ENCODE measurements at places on chromosomes 1 and 21.

- DNase-seq: no peak
These were observed 133.0 kb downstream of the ITSN1 start for GRCh38 chr21:33775100-33775828.

- no peak for DNase-seq
These were observed 109.2 kb downstream of the HMCN1 start for GRCh38 chr1:185843297-185843869.

DNA sequence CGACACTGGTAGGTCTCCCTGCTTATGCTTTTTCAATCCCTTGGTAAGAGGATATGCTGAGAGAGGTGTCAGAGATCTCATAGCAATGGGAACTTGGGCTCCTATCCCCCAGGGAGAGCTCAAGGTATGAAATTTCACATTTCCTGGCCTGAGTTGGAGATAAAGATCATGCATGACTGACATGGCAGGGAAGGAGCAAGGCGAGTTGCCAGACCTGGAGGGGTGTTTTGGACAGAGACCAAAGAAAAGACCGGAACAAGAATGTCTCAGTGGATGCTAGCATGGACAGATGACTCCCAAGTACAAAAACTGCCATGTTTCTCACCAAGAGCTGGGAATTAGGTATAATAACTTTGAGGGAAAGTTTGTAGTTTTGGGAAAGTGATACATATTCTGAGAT is 334.1 kb upstream of the B3GALT2 start:
- no peak for DNase-seq

DNA sequence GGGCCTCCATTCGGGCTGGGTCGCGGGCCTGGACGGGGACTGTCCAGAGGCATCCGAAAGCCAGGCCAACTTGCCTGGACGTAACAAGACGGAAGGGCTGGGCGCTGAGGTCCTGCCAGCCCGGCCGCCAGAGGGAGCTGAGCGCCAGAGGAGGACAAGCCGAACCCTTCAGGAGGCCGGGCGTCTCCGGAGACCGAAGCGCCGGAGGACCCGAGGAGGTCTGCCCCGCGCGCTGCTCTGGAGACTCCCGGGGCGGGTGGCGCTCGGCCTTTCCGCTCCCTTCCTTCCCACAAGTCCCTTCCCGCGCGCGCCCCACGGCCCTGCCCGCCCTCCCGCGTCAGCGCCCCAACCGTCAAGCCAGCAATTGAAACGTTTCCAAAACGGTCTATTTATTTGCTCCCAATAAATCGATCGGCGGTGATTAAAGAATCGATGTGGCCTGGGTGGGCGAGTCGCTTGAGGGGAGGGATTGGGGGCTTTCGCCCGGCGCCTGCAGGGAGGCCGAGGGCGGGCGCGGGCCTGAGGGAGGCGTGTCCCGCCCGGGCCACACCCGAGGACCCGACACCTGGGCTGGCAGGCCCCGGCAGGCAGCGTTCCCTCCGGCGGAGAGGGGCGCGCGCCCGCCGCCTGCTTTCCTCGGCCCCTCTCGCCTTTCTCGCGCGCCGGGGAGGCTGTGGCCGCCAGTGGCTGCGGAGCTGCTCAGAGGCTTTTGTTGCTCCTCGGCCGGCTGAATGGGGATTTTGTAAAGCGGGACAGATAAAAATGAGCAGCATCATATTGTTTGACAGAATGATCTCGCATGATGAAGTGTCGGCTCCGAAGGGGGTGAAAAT is 5.2 kb upstream of the FOXD3 start:
- DNase-seq: peak; percentile 79

DNA sequence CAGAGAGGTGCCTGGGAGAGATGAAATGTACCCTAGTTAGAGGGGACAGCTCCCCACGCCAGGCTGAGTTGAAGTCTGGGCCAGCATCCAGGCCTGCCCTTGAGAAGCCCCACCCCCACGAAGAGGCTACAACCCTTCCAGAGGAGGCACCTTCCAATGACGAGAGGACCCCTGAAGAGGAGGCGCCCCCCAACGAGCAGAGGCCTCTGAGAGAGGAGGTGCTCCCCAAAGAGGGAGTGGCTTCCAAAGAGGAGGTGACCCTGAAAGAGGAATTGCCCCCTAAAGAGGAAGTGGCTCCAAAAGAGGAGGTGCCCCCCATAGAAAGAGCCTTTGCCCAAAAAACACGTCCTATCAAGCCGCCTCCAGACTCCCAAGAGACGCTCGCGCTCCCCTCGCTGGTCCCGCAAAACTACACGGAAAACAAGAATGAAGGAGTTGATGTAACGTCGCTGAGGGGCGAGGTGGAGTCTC is 3.1 kb downstream of the EVA1B start:
- DNase-seq: no peak

- DNase-seq: peak; percentile 20
These were observed 16.2 kb downstream of the CHRNB2 start for GRCh38 chr1:154583773-154584172.

DNA sequence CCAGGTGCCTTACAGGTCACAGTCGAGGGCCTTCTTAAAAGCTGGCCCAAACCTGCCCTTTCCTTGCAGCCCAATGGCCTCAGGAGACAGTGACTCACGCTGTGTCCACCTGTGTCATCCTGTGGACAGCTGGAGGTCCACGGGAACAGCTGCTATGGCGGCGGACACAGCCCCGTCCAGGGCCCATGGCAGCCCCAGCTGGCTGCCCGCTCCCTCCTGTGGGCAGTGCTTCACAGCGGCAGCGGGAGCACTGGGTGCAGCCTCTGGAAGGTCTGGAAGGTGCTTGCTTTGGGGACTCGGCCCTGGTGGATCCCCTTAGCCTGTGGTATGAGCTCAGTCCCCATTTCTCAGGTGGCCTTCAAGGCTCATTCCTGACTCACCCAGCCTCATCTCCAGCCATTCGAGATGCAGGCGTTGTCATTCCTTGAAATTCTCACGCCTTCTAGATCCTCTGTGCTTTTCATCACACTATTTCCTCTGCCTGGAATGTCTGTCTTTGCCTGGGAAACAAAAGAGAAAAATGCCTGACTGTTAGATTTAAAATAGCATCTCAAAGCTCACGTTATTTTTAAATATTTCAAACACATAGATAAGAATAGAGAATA is 86.8 kb downstream of the KIF26B start:
- DNase-seq: no peak

DNA sequence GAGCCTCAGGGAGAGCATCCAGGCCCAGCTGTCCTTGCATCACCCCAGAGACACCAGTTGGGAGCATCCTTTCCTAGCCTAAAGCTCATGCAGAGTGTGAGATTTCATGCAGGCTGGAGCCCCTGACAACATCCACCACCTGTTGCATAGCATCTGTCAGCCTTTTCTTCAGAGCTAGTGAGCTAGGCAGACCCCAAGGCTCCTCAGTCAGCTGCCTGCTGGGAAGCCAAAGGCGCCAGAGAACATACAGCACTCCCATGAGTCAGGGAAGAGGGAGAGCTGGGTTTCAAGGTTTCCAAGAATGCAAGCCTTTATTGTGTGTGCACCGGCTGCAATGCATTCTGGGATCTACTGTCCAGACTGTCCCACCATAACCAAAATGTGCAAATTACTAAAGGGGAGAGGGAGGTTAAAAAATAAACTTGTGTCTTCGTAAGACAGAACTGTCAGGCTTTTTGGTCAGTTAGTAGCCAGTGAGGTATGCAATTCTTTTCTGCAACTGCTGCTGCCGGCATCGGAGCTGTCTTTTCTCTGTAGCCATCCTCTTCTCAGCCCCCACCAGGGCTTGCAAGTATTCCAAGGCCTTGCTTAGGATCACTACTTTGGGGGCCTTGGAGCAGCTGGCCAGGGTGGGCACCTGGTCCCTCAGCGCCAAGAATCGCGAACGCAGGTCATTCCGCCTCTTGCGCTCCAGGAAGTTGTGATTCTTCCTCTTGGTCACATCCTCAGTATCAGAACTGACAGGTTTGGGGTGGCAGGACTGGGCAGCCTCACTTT is 4.6 kb downstream of the MYCL start:
- no peak for DNase-seq

- DNase-seq: peak; percentile 30
These were observed 9.0 kb downstream of the TMEM61 start for GRCh38 chr1:54989473-54989872.

DNA sequence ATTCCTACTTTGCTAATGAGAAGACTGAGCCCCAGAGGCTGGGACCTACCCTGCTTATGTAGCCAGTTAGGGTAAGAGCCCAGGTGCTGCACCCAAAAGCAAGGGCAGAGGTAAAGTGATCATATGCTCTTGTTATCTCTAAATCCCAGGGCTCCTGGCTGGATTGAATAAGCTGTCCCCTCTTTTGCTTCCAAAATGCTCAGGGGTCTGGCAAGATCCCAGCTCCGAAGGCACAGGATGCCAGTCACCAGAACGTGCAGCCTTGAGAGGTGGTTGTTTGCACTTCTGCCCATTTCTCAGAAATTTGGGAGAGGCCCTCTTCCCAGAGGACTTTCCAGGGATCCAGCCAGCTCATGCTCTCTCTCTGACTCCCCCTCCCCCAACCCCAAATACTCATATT is 142.4 kb upstream of the TMEM51 start:
- no peak for DNase-seq

DNA sequence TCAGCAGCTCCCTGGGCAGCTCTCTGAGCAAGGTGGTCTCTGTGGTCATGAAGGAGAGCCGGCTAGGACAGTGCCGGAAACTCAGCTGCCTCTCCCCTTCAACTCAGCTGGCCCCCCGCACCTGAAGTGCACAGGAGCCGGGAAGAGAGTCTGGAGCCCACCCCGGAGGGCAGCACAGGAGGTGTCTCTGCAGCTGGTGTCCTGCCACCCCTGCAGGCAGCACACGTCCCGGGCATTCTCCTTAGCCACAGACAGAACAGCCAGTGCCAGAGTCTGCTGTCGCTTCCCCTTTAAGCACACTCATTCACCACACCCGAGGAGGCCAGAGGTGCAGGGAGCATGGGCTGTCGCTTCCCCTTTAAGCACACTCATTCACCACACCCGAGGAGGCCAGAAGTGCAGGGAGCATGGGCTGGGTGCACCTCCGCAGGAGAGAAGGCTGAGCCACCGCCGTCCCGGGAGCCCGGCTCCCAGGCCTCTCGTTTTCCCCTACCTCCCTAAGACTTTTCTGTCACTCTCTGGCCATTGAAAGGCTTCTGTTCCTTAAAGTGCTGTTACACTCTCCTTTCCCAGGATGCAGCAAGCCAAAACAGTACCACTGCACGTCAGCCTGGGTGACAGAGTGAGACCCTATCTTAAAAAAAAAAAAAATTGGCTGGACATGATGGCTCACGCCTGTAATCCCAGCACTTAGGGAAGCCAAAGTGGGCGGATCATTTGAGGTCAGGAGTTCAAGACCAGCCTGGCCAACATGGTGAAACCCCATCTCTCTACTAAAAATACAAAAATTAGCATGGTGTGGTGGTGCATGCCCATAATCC is 16.9 kb upstream of the SAMD11 start:
- no peak for DNase-seq

- DNase-seq: no peak
These were observed 891.1 kb downstream of the USP25 start for GRCh38 chr21:16620786-16621320.

DNA sequence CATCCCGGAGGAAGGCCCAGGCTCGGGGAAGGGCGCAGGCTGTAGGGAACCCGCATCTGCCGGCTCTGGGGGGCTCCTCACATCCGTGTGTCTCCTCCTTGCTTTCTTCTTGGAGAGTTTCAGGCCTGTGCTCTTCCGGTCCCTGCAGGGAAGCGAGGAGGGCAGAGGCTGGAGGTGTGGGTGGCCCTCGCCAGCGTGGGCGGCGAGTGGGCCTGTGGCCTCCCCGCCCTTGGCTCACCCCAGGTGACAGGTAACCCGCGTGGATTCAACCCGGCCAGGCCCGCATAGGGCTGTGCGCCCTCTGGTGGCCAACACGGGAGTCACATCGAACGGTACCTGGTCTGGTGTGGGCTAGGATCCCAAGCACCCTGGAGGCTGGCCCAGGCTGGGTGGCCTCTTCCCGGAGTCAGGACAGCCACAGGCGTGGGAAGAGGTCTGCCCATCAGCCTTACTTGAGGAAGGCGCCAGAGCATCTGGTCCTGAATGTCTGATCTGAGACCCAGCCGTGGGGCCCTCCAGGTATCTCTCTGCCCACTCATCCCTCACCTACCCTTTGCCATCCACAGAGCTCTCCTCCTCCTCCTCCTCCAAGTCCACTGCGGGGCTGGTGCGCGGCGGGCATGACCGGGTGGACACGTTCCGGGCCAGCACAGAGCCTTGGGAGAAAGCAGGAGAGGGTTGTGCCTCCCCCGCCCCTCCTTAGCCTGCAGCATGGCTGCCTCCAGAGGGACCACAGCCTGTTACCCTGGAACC is 9.6 kb upstream of the TNFRSF25 start:
- DNase-seq: peak; percentile 73

DNA sequence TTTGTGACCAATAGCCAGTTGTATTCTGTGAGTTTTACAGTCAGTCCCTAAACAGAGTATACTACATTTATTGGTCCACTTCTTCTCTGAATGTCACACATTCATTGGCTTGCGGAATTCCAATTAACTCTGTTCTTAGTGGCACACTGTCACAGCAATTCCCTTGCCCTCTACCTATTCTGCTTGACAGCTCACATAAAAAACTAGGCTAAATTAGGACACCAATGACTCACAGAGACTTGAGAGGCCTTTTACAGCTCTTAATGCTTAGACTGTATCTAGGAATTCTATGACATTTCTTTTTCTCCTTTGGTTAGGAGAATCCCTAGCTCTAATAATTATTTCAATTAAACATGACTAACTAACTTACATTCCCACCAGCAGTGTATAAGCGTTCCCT is 104.1 kb downstream of the NEGR1 start:
- DNase-seq: no peak

DNA sequence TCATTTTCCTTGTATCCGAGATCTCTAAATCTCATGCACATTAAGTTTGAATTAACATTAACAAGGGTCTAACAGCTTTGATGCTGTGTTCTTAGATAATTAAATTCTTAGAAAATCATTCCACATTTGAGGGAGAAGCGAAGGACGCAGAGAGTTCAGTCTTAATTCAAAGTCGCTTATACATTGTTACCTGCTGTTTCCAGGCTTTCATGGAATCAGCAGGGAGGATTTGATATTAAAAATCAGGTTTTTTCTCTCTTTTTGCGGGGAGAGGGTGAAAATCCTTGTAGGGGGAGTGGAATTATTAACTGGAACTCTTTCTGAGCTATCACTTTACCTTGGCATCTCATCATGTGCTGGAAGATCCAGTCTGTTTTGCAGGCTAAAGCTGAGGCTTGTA is 27.7 kb upstream of the DAB1 start:
- DNase-seq: no peak

- DNase-seq: no peak
These were observed 30.1 kb downstream of the RHEX start for GRCh38 chr1:206082831-206083695.

- no peak for DNase-seq
These were observed 59.8 kb downstream of the CAPN2 start for GRCh38 chr1:223771814-223772770.
